ENCODE measurements at places on chromosomes 3 and 15.

GRCh38 chr15:32991619-32992111, 202.8 kb downstream of the FMN1 start:
- DNase-seq: no peak

- DNase-seq: no peak
Observed at GRCh38 chr3:122940628-122941086, 86.9 kb downstream of the SEMA5B start.

GRCh38 chr3:43769885-43770425, 79.2 kb downstream of the ABHD5 start:
- DNase-seq: no peak

DNA sequence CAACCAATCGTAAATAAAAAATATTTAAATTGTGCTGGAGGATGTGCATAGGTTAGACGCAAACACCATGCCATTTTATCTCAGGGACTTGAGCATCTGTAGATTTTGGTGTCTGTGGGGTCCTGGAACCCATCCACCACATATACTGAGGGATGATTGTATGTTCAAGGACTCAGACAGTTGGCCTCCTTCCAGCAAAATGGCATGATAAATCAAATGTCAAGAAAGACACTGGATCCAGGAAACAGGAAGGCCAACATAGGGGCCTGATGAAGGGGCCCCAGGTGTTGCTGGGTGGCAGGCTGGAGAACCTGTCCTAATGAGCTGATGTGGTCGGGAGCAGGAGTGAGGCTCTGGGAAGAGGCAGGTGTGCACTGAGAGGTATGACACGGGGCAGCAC, 289.5 kb downstream of the GABRG3 start:
- DNase-seq: no peak

DNA sequence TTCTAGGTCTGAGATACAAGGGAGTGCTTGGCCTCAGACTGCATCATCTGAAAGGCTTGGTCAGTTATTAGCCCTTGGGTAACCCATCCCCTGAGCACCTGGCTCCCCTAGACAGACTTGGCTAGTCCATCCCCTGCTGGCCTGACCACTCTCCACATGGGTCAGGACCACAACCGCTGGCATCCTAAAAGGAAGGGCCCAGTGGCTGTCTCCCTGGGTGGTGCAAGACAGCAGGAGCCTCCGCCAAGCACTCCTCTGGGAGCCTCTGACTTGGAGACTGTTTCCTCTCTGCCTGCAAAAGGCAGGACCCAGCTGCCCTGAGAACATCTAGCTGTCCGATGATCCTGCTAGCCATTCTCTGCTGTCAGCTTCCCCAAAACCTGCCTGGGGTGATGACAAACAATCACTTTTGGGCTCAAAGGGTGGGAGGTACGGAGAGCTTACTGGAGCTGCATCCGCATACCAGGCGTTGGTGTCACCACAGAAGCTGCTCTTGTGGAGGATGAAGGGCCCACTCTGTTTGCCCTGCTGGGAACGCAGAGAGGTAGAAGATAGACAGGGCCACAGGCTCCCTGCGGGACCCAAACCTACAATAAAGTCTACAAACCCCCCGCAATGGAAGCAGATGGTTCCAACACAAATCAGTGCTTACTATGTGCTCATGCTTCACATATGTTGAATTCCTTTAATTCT, 108.0 kb upstream of the PRR20G start:
- DNase-seq: no peak

DNA sequence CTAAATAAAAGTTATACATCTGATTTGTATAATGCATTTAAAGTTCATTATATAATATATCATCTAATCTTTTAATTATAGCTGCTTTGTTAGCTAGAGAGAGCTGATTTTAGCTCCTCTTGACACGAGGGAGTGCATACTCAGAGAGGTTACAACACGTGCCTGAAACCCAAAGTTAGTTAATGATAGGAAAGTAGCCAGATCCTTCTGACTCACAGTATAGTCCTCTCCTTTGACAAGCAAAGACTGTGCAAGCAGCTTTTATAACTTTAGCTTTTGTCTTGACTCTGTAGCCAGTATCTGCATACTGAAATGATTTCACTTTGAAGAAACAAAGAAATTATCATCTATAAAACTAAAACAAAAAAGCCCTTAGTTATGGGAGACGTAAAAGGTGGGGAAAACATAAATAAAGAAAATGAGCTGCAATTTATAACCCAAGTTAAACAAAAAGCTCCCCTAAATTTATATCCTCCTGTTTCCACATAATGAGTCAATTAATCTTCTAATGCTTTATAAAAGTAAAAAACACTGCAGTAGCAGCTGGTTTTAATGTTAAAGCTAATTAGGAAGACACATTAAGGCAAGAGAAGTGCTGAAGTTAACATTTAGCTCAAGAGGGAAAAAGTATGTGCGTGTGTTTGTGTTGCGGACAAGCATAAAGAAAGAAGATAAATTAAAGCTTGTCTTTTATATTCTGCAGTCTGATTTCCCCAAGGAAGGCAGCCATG, 13.1 kb downstream of the GABRR3 start:
- DNase-seq: no peak

DNA sequence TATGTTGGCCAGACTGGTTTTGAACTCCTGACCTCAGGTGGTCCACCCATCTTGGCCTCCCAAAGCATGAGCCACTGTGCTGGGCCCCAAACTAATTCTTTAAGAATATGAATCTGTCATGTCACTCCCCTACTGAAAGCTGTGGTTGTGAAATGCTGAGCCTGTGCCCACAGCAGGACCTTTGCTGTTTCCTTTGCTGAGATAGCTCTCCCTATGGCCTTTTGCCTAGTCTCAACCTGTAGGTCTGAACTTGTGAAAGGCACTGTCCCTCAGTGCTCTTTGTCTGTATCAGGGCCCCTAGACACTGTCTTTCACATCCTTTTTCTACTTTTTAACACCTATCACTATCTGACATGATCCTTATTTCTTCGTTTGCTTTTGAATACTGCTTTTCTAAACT, 62.7 kb upstream of the CCR4 start:
- no peak for DNase-seq

- no peak for DNase-seq
Observed at GRCh38 chr3:193391902-193392301, 13.3 kb upstream of the ATP13A5 start.

DNA sequence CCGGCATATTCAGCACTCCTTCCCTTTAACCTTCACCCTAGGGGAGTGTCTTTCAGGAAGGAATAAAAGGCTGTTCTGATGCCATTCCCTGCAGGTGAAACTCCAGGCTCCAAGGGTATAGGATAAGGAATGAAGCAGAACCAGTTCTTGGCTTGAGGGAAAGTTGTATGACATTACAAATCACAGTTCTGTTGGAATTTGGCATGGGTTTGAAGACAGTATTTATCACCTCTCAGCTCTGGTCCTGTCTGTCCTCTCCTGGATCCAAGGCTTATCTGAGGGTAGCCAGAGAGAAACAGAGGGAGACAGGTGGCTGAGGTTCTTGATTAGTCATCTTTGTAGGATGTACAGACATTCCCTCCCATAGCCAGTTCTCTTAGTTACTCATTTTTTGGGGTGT, 37.1 kb downstream of the RAB11A start:
- DNase-seq: no peak

DNA sequence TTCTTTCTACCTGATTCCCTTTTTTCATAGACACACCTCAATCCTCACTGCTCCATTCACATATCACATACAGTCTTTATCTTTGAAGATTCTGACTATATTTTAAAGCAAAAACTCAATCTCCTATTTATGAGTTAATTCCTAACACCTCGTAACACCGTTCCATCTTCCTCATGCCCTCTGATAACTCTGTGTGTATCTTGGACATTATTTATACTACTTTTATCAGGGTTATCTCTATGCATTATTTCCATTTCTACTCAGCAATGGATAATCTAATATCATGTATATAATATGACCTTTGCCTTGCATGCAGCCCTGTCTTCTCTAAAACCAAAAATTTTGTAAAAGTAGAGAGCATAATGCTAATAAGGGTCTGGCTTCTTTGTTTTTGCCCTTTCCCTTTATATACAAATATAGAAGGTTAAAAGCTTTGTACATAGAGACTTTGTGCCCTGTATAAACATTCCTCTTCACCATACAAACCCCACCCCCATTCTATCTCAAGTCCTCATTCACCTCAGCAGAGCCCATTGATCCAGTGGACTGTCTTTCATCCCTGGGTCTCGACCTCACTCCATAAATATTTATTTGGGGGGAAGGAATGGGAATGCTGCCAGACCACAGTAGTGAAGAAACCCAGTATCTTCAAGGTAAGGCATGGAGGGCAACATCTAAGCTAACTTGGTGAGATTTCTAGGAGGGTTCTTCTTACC, 21.8 kb downstream of the TRIM42 start:
- DNase-seq: no peak

GRCh38 chr3:8516783-8517182, 15.2 kb downstream of the LMCD1 start:
- no peak for DNase-seq

DNA sequence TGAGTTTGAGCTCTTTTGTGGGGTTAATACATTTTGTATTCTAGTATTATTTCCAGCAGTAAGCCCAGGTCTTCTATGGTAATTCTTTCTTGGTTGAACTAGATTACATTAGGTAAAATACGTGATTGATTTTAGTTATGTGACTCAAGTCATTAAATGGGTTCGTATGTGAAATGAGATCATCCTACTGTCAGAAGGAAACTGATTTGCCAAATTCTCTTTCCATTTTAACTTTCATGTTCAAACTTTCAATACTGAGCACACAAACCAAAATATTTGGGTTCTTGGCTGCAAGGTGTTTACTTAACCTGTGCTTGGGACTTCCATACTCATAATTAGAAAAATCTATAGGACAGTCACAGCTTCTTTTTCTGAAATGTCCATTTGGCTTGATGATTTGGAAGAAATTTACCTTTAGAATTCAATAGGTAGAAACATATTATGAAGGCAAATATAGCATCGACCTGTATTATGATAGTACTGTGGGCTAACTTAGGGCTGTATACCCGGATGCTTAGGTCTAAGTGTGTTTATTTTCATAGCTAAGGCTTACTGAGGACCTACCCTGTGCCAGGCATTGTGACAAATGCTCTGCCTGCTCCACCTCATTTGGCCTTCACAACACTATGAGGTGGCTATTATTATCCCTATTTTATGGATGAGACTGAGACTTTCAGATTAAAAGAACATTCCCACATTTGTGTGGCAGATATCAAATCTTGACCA, 631.8 kb upstream of the GRM7 start:
- DNase-seq: no peak

DNA sequence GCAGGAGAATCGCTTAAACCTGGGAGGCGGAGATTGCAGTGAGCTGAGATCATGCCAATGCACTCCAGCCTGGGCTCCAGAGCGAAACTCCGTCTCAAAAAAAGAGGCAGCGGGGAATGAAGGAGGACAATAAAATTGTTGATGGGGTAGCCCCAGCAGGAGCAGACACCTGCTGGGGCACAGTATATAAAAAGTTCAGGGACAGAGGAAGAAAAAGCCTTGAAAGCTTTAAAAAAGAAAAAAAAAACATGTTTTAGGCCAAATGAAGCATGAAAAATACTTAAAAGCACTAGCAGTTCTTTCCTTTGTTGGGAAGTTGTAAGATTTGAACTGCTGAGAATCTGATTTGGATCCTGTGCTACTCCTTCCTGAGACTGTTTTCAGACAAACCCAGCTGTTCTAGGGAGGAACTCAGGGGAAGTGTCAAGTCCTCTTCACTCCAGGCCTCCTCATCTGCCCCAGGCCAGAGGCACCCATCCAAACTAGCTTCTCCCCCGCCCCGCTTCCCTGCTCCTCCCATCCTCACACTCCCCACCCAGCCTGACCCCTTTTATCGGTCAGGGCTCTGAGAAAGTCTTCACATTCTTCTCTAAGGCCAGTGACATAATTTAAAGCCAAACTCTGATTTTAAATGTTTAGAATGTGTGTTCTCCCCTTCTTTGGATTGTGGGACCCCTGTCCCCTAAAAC, 4.9 kb downstream of the IL17RD start:
- no peak for DNase-seq

DNA sequence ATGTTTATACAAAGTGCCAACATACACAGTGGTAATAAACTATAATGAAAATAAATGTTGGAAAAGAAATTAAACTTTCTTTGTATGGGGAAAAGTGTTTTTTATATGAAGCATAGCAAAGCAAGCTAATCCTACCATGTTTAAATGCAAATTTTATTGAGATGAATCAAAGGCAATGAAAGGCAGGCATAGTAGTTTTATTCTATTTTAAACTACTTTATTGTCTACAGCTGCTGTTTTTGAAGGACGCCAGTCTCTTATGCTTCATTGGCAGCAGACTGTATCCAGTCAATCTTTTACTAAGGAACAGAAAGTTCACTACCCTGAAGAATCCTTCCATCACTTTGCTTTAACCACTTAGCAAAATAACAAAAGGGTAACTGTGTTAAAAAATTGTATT, 761.0 kb downstream of the ROBO2 start:
- no peak for DNase-seq

DNA sequence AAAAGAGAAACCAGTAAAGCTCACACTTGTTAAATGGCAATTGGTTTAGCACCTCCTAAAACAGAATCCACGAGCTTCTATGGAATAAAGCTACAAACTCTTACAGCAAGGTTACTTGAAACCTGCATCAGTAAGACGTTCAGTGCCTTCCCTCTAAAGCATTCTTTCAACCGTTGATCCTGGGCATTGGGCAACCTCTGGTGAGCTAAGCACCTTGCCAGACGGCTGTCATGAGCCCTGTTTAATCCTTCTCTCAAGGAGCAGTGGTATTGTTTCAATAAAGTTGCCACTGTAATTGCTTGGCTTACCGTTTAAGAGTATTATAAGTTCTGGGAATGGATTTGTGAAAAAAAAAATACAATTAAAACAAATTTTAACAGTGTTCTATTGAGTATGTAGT, 75.0 kb downstream of the COL8A1 start:
- no peak for DNase-seq

DNA sequence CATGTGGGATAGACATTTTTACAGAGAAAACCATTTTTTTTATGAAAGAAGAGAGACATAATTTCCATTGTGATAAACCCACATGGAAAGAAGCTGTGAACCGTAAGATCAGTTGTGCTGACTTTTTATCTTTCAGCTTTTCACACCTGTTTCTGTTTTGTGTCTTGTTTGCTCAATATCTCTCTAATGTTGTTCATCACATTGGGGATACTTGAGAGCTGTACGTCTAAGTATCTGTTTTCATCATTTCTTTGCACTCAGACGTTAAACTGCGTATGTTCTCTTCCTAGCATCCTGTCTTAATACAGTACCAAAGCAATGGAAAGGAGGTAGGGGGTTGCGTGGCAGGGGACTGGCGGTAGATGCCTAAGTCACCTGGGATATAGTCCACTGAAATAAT, 449.0 kb downstream of the NAALADL2 start:
- no peak for DNase-seq

- no peak for DNase-seq
Observed at GRCh38 chr3:126116526-126116925, 32.6 kb upstream of the SLC41A3 start.

DNA sequence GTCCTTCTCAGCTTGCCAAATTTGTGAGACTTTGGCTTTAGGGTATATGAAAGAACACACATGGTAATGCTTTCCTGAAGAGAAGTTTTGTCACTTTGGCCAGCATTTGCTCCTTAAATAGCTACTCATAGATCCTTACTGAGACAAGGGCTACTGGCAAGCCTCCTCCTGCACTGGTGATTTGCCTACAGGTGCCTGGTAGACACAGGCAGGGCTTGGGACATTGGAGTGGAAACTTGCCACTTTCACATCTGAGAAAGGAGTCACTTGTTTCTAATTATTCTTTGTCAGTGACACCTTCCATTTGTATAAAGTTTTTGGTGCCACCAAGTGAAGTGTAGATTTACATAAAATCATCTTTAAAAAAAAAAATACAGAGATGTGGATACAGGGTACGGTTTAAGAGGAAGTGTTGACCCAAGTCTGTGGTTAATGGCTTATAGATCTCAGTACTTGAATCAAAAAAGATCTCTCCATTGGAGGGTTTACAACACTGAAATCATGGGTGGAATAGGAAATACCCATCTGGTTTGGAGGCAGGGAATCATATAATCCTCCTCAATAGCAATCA, 132.8 kb upstream of the GADL1 start:
- DNase-seq: no peak

Measured in activated CD4-positive, alpha-beta T cell treated with anti-CD3 and anti-CD28 coated beads, Interleukin-2, amount 50 U/mL, for 24 hours (primary cell).